ENCODE measurements at places on chromosomes 1 and 21.

DNA sequence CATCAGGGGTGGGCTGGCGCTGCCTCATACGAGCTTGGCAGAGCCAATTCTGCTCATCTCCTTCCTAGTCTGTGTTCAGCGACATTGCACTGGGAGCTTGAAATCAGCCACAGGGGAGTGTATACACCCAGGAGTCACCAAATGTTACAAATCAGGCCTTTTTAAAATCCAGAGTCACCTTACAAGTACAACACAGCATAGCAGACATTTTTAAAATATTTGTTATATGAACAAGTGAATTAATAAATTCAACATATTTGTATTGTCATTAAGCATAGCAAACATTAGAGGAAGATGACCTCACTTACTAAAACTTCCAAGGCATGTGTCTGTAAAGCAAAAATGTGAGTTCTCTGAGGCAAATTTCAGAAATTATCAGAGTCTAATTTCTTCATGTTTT lies 210.0 kb downstream of the HLX start:
- DNase-seq: no peak

- no peak for DNase-seq
These were observed 250.0 kb downstream of the CHRM3 start for GRCh38 chr1:239636347-239636746.

DNA sequence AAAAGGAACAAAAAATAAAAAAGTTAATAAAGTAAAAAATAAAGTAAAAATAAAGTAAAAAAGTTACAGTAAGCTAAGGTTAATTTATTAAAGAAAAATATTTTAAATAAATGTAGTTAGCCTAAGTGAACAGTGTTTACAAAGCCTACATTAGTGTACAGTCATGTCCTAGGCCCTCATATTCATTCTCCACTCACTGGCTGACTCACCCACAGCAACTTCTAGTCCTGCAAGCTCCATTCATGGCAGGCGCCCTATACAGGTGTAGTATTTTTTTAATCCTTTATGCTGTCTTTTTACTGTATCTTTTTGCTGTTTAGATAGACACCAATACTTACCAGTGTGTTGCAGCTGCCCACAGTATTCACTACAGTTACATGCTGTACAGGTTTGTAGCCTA lies 12.4 kb downstream of the ADAR start:
- no peak for DNase-seq

- no peak for DNase-seq
These were observed 12.4 kb upstream of the PRPF38B start for GRCh38 chr1:108679586-108680213.

DNA sequence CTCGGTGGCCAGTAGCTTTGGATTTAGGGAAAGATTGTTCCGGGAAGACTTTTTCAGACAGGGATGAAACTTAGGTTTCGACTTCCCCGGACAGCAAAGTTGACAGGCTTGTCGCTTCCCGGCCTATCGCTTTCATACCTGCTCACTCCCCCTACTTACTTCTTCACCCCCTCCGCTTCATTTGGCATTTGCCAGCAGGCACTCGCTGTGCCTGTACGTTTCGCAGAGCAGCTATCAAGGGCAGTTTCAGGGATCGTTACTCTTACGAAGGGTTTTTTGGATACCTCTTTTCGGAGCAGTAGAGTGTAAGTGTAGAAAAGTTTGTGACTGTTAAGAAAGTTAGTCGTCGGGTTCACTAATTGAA lies 393 bp downstream of the BLZF1 start:
- DNase-seq: no peak

DNA sequence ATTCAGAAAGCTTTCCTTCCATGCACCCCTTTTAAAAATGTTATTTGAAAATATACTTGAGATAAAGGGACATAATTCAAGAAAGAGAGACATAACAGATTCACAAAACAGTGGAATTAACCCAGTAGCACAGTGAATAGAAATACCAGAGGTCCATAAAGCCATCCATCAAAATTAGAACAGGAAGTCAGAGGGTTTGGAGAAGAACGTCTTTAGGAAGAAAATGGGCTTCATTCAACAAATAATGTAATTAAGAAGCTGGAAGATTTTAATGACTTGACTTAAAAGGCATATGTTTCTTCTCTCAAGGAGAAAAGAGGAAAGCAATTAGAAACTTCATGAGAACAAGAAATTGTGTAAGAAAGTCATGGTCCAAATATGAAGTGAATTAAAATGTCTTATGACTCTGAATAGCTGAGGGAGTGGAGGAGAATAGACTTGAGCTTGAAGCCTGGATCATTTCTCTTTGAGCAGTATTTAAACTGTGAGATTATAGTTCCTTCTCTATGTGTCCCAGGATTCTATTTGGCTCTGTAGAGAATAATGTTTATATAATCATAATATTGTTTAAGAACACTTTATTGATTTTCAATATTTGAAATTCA lies 7.9 kb upstream of the HCRTR1 start:
- no peak for DNase-seq

DNA sequence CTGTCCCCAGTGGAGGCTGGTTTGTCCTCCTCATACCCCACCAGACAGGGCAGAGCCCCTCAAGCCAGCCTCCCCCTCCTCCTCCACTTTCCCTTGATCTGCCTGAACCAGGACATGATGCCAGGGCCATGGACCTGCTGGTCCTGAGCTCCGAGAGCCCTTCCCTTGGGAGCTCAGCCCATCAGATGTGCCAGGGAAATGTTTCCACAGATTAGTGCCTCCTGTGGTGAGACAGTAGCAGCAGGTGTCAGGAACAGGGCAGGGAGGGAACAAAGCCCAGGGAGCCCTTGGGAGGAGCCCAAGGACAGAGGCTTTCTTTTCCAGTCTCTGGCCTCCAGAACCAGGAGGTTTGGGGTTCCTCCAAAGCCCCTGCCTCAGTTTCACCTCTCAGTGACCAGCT lies 14.6 kb upstream of the SLC41A1 start:
- DNase-seq: no peak

DNA sequence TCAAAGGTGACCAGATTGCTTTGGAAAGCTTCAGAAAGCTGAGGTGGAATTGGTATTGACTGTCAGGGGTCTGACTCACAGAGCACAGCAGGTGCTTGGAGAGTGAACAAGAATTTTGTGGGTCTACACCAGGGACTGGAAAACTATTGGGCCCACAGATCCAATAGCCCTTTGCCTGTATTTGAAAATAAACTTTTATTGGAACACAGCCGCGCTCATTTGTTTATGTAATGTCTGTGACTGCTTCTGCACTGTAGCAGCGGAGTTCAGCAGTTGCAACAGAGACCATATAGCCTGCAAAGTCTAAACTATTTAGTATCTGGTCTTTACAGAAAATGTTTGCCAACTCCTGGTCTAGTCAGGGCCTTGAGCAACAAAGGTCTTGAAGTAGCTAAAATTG lies 315.6 kb downstream of the NFIA start:
- no peak for DNase-seq
